ENCODE measurements at places on chromosomes 6 and 20. TPM values are rescaled to one million over a fixed set of nuclear protein-coding genes. Genes with fewer than 3 reads are reported as not detected.

The GSTA3 gene
- total RNA-seq = 0.39 TPM

The RALGAPB gene
- 36.1 TPM for total RNA-seq

The ARID1B gene
- total RNA-seq = 108 TPM

The TREM2 gene
- total RNA-seq = 0.59 TPM

The TNF gene
- 1.9 TPM for total RNA-seq

The SIRPB2 gene
- total RNA-seq = 1.8 TPM

The MATN4 gene
- 0.99 TPM for total RNA-seq

The PRSS35 gene
- total RNA-seq = 4.4 TPM

The EYA4 gene
- total RNA-seq = 5.7 TPM

The ELOVL2 gene
- total RNA-seq = 0.59 TPM

The RAET1G gene
- 0.79 TPM for total RNA-seq

The MCHR2 gene
- not detected for total RNA-seq

GRCh38 chr6:452301-453067, 60.9 kb downstream of the IRF4 start:
- DNase-seq = no peak

DNA sequence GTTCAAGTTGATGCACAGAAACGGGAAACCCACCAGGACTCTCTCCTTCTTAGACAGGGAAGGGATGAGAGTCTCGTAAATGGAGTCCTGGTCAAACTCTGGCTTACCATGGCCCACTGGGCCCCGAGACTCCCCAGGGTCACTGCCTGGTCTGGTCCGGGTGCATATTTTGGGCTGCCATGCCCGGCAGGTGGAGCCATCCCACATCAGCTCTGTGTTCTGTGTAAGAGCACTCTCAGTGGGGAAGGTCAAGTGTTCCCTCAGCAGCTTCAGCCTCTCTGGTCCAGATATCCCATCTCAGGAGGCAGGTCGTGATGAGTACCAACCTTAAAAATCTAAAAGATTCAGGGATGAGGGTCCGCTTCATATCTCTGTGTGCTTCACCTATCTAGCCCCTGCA, 138.8 kb downstream of the EDN3 start:
- no peak for DNase-seq

DNA sequence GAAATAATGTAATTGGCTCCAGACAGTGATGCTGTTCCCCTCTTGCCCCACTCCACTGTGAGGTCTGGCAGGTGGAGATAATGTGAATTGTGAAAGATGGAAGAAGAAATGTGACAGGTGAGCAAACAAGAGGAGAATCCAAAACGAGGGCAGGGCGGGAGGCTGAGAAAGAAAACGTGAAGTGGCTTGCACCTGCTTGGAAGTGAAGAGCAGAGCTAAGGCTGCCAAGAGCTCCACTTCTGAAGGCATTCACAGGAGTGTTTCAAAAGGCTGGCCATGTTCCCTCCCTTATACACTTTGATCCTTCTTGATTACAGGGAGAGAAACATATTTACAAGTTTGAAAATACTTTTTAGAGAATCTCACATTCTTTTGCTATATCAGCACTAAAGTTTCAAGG, 359.4 kb downstream of the EPHA7 start:
- DNase-seq = no peak

DNA sequence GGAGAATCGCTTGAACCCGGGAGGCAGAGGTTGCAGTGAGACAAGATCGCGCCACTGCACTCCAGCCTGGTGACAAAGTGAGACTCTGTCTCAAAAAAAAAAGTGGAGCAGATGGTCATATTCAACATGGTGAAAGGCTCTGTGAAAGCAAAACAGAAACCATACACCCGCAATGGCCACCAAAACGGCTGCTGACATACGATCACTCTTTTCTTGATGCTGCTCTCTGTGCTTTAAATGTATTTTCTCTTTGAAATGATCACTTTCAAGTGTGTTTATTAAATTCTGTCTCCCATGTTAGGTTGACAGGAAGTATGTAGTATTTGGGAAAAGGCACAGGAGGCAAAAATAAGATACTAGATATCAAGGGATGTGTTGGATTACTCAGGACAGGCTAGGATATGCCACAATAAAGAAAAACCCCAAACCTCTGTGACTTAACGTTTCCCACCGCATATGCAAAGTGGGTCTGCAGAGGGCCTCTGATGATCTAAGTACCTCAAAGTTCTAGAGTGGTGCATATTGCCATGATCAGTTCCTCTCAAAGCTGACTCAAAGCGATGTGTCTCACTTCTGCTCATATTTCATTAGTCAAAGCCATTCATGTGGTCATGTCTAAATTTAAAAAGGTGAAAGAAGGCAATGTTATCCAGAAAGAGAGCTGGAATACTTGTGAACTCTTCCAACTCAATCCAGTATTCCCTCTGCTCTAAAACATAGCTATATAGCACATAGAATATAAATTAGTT, 155.1 kb upstream of the SOX4 start:
- no peak for DNase-seq

DNA sequence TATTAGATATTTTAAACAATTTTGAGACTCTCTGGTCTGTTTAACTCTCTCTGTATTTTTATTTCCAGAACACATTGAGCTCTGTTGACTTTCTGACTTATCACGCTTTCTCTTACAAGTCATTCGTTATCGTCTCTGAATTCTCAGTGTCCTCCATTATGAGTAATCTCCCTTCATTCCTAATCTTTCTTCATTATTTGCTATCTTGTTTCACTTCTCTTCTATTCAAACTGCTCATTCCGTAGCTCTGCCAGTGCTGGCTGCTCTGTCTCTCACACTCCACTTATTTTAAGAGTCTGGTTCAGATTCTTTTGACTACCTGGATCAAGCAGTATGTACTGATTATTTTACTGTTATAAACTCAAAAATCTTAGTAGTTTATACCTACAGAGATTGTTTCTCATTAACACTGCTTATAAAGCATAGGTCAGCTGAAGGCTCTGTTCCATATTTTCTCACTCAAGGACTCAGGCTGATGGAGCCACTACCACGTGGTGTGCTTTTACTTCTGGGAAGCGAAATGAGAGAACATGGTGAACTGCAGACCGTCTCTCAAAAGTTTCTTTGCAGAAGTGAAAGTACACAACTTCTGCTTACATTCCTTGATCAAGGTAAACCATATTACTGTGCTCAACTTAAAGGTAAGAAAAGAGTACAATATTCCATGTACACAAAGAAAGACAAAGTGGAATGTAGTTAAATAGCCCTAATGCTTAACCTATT, 485.2 kb downstream of the GRIK2 start:
- DNase-seq = no peak

GRCh38 chr6:168737481-168737880, 296.5 kb downstream of the SMOC2 start:
- DNase-seq = no peak

DNA sequence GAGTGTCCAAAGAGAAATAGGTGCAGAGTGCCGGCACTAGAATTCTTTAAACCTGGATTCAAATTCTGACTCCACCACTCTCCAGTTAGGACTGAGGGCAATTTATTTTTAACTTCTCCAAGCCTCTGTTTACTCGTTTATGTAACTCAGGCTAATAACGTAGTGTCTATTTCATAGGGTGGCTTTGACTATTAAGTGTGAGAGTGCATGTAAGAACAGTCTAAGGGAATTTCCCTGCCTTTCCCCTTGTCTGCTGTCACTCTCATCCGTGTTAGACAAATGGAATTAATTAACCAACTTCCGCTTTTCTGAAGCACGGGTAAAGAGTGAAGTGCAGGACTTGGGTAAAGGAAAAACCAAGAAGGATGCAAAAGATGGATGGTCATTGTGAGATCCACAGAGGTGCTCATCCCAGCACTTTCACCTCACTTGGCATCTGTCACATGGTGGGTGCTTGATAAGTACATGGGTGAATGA, 4.1 kb upstream of the ZKSCAN8 start:
- DNase-seq = peak; percentile 13

- DNase-seq = no peak
These were observed 30.0 kb downstream of the RAET1L start for GRCh38 chr6:149995235-149995750.

- DNase-seq = no peak
These were observed 15.5 kb upstream of the ZFP57 start for GRCh38 chr6:29696147-29697125.

DNA sequence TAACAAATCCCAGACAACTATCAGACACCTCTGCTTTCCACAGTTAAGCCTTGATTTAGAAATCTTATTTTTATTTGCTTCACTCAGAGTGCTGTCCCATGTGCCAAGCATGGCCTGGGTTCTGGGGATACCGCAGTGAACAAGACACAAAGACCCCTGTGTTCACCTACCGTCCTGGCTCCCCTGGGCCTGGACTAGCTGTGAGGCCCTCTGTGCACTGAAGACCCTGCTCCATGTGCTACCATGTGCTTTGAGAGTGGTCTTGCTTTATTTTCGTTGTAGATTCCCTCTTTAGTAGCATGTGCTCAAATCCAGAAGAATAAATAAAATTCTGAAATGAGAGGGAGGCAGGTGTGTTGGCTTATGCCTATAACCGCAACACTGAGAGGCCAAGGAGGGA, 22.5 kb downstream of the SUMO4 start:
- no peak for DNase-seq

- DNase-seq = no peak
These were observed 2.9 kb downstream of the CHRNA4 start for GRCh38 chr20:63357921-63358905.

DNA sequence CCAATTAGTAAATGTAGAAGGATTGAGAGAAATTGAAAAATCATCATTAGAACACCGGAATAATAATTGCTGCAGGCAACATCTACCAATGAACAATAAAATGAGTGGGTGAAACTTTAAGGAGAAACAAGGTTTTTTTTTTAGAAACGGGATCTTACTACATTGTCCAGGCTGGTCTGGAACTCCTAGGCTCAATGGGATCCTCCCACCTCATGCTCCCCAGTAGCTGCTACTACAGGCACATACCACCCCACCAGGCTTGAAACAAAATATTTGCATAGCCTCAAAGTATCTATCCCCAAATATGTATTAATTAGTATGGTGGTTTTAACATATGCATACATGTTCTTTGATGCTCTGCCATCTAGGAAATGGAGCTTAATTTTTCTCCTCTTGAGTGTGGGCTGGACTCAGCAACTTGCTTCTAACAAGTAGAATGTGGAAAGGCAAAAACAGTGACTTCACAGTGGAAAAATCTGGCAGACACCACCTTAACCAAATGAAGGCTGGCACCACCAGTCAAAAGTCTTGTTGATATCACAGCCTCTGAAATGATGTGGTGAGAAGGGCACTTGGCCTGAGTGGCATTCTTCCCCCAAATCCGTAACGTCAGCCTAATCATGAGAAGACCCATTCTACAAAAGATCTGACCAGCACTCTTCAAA, 12.1 kb downstream of the NRSN2 start:
- DNase-seq = no peak

DNA sequence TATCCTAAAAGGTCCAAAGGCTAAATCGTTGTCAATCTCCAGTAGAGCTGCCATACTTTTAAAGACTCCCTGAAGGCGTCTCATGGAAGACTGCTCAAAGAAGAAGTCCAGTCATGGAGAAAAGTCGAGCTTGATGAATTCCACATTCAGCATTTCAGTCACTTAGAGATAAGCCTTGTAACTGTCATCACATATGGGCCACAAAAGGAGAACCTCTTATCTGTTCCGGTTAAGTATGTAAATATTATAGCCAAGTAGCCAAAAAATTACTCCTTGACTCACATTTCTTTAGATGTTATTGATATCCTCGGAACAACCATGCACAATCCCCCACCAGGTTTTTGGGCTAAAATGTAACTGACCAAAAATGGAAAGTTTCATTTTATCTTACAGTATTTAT, 9.8 kb upstream of the CNKSR3 start:
- DNase-seq = no peak
